MCF 10A (cell line): ENCODE measurements at places on chromosomes 13 and 19. TPM values are rescaled to one million over a fixed set of nuclear protein-coding genes. Genes with fewer than 3 reads are reported as not detected.

The CGB3 gene
- total RNA-seq, result not detected in 2 replicates

The ENOX1 gene
- 1.5 and 1.8 TPM in 2 replicates for total RNA-seq

The HIPK4 gene
- total RNA-seq, result not detected in 2 replicates

The MBD3L2B gene
- total RNA-seq, result not detected in 2 replicates

The ICAM1 gene
- total RNA-seq, result 3.3 and 4.6 TPM in 2 replicates

The ZNF569 gene
- 3.4 and 3.9 TPM in 2 replicates for total RNA-seq

The CAMSAP3 gene
- 6.7 and 9.1 TPM in 2 replicates for total RNA-seq

The SIGLEC14 gene
- not detected in 2 replicates for total RNA-seq

The ZSCAN5B gene
- total RNA-seq, result not detected in 2 replicates

The PDCD5 gene
- 261 and 290 TPM in 2 replicates for total RNA-seq

The TRAPPC2B gene
- 6.3 and 9.8 TPM in 2 replicates for total RNA-seq

The SIRT2 gene
- 35.5 and 37.4 TPM in 2 replicates for total RNA-seq

The CEACAM5 gene
- not detected in 2 replicates for total RNA-seq

The SPIB gene
- not detected in 2 replicates for total RNA-seq

The APOE gene
- total RNA-seq, result 3.3 and 7.0 TPM in 2 replicates

The FAM216B gene
- not detected in 2 replicates for total RNA-seq

The C13orf42 gene
- total RNA-seq, result not detected in 2 replicates

The HNRNPUL1 gene
- total RNA-seq, result 179 and 204 TPM in 2 replicates

The LENG9 gene
- total RNA-seq, result 6.9 and 9.3 TPM in 2 replicates

The SIGLEC11 gene
- not detected in 2 replicates for total RNA-seq

The ZNF837 gene
- total RNA-seq, result 1.5 and 1.7 TPM in 2 replicates
